ENCODE measurements at places on chromosomes 16 and 17. TPM values are rescaled to one million over a fixed set of nuclear protein-coding genes. Genes with fewer than 3 reads are reported as not detected.

DNA sequence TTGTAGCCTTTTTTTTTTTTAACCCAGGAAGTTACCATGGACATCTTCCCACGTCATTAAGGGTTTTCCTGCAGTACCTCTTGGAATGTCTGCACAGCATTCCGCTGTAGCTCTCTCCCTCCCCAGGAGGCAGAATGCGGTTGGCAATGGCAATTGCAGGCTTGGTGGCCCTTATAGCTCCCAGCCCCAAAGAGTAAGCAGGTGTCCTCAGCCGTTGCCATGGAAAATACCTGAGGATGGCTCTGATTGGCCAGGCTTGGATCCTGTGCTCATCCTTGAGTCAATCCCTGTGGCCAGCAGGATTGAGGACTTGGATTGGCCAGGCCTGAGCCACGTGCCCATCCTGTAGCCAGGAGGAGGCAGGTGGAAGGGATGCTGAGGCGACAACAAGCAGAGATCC is 15.5 kb upstream of the TIMP2 start:
- DNase-seq = peak; percentile 32

DNA sequence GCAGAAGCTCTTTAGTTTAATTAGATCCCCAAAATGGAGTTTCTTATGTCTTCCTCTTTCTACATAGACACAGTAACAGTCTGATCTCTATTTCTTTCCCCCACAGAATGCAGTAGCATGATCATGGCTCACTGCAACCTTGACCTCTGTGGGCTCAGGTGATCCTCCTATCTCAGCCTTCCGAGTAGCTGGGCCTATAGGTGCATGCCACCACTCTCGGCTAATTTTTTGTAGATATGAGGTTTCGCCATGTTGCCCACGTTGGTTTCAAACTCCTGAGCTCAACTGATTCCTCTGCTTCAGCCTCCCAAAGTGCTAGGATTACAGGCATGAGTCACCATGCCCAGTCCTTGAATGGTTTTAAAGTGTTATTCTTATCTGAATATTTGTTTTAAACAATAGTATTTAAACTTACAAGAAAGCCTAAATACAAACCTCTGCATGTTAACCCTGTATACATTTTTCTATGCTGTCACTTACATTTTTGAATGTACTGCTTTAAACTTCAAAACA is 120.6 kb downstream of the GOSR1 start:
- DNase-seq = no peak

- peak; percentile 41 for DNase-seq
These were observed 33.0 kb downstream of the NGFR start for GRCh38 chr17:49527927-49528651.

- peak; percentile 63 for DNase-seq
These were observed 6.5 kb downstream of the IRX5 start for GRCh38 chr16:54936979-54937670.

- DNase-seq = no peak
These were observed 106.7 kb upstream of the FOXF1 start for GRCh38 chr16:86403541-86404163.

DNA sequence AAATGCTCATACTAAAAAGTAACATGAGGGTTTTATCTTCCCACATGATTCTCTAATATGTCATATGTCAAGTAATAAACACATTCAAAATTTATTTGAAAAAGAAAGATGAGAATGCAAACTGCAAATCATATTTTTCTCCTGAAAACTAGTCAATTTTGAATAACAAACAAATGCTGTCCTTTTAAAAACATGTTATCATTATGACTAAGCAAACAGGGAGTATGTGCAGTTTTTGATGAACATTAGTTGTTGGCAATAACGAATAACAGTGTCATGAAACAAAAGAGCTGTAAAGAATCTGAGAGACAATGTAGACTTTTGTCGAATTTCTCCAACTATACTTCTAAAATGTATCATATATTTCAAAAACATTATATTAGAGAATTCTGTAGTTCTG is 34.8 kb downstream of the RPGRIP1L start:
- DNase-seq = no peak

DNA sequence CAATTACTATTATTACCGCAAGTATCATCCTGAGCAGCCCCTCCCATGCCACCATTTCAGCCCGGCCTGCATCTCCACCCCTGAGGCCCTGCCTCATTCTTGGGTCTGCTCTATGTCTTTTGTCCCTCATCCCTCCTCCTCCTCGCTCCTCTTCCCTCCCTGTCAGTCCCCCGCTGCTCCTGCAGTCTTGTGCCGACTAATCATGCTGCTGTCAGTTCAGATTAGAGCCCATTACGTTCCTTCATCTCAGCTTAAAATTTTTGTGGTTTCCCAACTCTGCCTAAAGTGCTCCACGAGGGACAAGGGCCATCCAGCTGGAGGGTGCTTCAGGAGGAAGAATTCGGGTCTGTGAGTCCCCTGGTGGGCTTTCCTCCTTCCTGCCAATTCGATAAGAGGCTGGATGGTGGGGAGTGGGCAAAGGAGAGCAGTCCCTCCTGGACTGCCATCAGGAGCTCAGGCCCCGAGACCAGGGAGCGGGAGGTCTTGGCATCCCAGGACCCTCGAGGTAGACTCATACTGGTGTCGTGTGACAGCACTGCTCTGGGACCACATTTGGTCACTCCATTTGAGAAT is 32.9 kb upstream of the GOSR2 start:
- no peak for DNase-seq

GRCh38 chr16:19170043-19170655 is 2.1 kb downstream of the SYT17 start:
- no peak for DNase-seq

GRCh38 chr16:70661918-70662641 is 15.7 kb downstream of the IL34 start:
- DNase-seq = peak; percentile 61

The CD300LD gene
- total RNA-seq = not detected

The TMC5 gene
- total RNA-seq = 0.04 TPM

The MRPL10 gene
- total RNA-seq = 37.5 TPM

All from muscle of leg (tissue), 16 donors.